ENCODE measurements at places on chromosomes 6 and 20. TPM values are rescaled to one million over a fixed set of nuclear protein-coding genes. Genes with fewer than 3 reads are reported as not detected.

CASP8AP2 gene
- total RNA-seq = 23.0 TPM

EDN1 gene
- not detected for total RNA-seq

WASF1 gene
- 6.3 TPM for total RNA-seq

OR12D1 gene
- total RNA-seq = not detected

GLP1R gene
- not detected for total RNA-seq

EYA4 gene
- total RNA-seq = 0.36 TPM

CD109 gene
- 36.8 TPM for total RNA-seq

HAO1 gene
- total RNA-seq = not detected

RIPPLY2 gene
- total RNA-seq = not detected

SNAP25 gene
- 2.4 TPM for total RNA-seq

C20orf141 gene
- total RNA-seq = not detected

ZC2HC1B gene
- total RNA-seq = not detected

CPNE5 gene
- total RNA-seq = 0.36 TPM

MRPL18 gene
- 104 TPM for total RNA-seq

VNN1 gene
- total RNA-seq = not detected

SLC13A3 gene
- 2.0 TPM for total RNA-seq

CYP21A2 gene
- total RNA-seq = not detected

TMEM74B gene
- total RNA-seq = not detected

MDN1 gene
- total RNA-seq = 30.0 TPM

Measured in melanocyte of skin (primary cell).